ENCODE measurements at places on chromosomes 7 and 10.

- DNase-seq = no peak
These were observed 22.7 kb downstream of the AVPI1 start for GRCh38 chr10:97664282-97664850.

- DNase-seq = no peak
These were observed 411.2 kb upstream of the KLF6 start for GRCh38 chr10:4196183-4196582.

DNA sequence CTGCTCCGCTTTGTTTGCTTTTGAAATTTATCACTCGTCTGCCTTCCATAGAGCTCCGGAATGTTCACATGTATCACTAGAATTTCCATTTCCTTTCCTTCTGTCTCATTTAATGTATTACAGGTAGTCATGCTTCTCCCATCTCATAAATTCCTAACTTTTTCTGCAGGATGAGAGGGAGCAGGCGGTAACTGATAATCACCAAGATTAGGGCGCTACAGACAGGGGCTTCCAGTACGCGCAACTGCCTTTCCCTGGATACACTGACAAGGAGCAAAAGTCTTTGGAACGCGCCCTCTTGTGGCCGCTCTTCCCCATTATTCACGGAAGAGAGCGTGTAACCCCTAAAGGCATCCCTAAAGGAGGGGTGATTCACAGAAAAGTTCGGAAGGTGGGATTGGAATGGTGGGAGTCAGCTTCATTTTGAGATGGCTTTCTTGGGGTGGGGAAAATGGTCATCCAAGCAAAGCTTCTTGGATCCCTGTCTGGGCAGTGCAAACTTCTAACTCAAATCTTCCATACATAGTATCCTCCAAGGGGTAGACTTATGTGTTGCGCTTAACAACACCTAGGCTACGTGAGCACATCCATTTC is 6.5 kb downstream of the INHBA start:
- DNase-seq = no peak

DNA sequence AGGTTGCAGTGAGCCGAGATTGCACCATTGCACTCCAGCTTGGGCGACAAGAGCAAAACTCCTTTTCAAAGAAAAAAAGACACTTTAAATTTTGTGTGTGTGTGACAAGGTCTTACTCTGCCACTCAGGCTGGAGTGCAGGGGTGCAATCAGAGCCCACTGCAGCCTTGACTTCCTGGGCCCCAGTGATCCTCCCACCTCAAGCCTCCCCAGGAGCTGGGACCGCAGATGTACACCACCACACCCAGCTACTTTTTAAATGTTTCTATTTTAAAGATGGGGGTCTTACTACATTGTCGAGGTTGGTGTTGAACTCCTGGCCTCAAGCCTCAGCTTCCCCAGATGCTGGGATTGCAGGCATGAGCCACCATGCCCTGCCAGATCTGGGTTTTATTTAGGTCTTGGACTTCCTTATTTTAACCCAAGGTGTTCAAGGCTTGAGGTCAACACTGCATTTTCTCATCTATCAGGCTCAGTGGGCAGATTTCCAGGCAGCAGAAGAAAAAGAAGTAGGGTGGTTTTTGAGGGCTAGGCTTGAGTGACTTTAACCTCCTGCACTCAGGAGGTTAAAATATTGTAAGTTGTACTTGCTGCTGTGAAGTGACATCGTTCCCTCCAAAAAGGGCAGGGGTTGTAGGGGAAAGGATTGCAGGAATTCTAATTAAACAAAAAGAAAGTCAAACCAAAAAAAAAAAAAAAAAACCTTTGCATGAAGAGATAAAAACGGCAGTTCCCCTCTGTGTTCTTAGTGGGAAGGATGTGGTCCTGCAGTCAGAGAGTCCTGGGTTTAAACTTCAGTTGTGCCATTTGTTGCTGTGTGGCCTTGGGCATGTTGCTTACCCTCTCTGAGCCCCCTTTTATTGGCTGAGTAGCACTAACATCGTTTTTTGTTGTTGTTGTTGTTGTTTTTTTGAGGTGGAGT is 71.5 kb downstream of the CARD11 start:
- DNase-seq = no peak

GRCh38 chr7:39509436-39509835 is 56.8 kb upstream of the YAE1 start:
- DNase-seq = no peak

DNA sequence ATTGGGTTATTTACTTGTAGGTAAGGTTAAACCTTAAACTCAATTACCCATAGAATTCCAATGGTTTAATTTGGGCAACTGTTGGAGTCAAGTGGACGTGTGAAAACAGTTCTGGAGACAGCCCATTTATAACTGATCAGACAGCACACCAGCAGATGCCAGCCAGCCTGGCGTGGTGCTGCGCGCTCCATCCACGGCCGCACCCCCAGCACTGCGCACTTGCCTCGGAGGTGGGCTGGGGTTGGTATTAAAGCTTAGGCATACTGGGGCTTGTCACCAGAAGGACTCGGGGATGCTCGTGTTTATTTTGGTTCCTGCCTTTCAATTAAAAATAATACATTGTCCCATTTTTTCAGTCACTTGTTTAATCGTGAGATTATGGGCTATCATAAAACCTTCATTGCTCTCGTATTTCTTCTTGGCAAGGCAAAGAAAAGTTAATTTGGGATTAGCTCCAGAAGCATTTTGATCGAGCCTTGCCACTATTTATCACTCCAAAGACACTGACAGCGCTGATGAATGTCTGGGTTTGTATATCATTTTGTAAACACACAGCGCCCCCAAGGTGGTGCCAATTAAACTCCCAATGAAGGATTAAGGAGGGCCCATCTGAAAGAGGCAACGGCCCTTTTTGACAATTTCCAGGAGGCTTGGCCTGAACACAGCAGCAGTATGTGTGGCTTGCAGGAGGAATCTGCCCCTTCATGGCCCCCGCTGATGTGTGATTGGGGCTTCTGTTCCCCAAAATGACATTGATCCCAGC is 204.5 kb upstream of the CXCL12 start:
- DNase-seq = no peak

GRCh38 chr10:128067691-128068397 is 58.4 kb downstream of the MKI67 start:
- no peak for DNase-seq

- peak; percentile 25 for DNase-seq
These were observed 40.4 kb downstream of the PROSER2 start for GRCh38 chr10:11863353-11864109.

- DNase-seq = no peak
These were observed 290.4 kb downstream of the IPMK start for GRCh38 chr10:57977262-57977661.

- no peak for DNase-seq
These were observed 25.9 kb upstream of the CDK13 start for GRCh38 chr7:39924122-39924521.

- no peak for DNase-seq
These were observed 123.7 kb downstream of the TACC2 start for GRCh38 chr10:122112625-122113160.

- DNase-seq = no peak
These were observed 319.8 kb downstream of the GATA3 start for GRCh38 chr10:8374334-8374733.

- no peak for DNase-seq
These were observed 2.8 kb downstream of the BCAP29 start for GRCh38 chr7:107582875-107583274.

DNA sequence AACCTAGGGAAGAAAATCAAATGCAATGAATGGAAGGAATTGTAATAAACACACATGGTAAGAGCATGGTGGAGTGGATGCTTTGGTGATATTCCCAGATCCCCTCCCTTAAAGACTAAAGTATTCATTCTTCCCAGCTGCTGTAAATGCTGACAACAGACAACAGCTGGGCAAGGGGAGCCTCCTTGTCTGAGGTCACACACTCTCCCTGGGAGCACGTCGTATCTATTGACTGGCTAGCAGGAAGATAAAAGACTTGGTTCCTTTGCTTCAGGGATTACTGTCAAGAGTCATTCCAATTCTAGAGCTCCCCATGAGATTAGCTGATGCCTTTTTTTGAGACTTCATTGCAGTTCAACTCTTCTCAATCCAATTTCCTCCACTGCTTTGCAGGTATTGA is 443.5 kb upstream of the ETV1 start:
- no peak for DNase-seq

GRCh38 chr10:21505711-21506278 is 19.7 kb downstream of the SKIDA1 start:
- DNase-seq = no peak

GRCh38 chr10:10330418-10330817 is 687.3 kb upstream of the CELF2 start:
- DNase-seq = no peak

DNA sequence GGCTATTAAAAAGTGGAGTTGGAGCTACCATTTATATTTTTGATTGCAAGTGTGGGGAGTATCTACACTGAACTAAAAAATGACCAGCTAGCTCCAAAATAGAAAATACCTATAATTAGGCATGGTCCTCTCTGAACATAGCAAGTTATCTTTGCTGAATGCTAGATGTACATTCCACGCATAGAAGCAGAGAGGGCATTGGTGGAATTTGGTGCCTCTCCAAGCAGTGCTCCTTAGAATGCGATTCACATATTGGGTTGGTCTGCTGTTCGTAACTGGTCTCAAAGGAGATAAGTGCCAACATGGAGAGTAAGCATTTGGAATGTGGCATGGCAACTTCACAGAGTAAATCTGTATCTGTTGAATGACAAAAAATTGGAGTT is 196.2 kb downstream of the PTN start:
- DNase-seq = no peak

GRCh38 chr7:96401200-96401599 is 79.3 kb upstream of the SLC25A13 start:
- DNase-seq = no peak

DNA sequence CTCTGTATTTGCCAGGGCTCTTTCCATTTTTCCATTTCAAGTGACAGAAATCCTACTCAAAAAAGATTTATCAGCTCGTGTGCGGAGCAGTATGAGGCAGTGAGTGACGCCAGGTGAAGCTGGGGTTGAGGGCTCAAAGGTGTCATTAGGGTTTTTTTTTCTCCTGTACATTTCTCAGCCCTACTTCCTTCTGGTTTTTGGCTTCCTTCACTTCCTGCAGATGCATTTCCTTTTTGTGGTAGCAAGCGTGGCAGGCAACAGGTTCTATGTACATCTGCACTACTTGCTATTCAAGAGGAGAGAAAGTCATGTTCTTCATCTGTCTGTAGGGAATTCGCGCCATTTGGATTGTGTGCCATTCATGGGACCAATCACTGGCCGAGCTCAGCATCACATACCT is 52.8 kb upstream of the AOAH start:
- DNase-seq = no peak

DNA sequence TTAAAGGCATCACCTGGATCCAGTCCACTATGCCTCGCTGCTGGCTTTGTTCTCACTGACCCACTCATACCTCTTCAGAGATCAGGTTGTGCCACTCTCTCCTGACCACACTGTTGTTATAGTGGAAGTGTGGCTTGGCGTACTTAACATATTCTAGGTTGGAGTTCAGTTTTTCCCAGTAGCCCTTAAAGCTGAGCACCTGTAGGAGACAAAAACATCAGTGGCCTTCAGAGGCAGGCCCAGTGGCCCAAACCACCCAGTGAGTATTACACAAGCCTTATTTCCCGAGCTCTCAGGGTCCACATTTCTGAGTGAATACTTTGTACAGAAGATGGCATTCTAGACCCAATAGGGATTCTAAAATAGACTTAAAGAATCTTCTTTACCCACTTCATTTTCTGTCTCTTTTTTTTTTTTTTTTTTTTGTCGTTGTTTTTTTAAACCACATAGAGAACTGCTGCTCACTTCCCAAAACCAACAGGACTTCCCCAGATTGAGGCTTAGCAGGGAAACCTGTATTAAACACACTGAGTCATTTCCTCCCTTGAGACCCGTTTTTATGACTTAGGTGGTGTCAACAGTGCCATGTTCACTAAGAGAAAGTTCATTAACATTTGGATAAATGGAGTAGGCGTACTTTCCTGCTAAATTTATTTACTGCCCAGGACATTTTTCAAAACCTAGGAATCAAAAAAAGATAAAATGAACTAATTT is 85.8 kb downstream of the GSAP start:
- no peak for DNase-seq

DNA sequence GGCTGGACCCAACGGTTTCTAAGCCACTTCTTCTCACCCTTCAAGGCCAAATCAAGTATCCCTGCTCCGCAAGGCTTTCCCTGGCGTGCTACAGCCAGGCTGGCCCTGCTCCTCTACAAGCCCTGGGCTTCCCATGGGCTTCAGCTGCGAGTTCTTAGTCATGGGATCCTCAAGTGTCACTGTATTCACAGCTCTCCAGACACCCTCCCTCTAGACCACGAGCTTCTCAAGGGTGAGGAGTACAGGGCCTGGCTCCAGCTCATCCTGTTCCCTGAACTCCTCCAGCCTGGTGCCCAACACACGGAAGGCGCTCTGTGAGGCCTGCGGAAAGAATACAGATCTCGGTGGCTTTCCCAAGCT is 38.8 kb downstream of the FAM53B start:
- no peak for DNase-seq

DNA sequence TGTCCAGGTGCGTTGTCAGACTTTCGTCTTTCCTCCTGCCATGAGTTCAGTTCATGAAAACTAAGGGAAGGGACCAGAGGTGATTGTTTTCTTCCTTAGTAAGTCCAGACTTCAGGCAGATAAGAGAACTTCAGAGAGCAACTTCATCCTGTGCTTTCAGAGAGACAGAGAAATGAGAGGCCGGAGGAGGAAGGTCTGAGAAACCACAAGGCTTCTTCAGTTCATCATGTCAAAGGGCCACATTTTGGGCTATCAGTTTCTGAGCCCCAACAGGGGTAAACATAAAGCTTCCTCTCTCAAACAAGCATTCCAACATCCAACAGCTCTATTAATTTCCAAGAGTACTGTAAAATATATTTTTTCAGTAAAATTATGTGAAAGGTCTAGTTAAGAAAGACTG is 668.4 kb upstream of the NRP1 start:
- no peak for DNase-seq

DNA sequence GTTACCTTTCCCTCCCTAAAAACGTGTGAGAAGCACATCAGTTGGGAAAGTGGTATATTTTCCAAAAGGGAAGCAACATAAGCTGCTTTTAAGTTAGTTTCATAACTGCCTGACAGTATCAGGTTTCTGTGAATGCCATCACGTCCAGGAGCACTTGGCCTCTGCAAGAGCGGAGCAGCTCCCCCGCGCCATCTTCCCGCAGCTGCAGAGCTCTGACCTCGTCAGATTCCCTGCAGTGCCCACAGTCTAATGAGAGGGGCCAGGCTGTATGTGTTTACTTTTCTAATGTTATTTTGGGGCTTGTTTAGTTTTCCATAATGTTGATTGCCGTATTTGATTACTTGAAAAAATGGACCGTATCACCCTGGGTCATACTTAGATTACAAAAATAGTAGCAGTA is 74.2 kb downstream of the MGMT start:
- DNase-seq = no peak

- no peak for DNase-seq
These were observed 154.9 kb upstream of the COL1A2 start for GRCh38 chr7:94239661-94240234.

DNA sequence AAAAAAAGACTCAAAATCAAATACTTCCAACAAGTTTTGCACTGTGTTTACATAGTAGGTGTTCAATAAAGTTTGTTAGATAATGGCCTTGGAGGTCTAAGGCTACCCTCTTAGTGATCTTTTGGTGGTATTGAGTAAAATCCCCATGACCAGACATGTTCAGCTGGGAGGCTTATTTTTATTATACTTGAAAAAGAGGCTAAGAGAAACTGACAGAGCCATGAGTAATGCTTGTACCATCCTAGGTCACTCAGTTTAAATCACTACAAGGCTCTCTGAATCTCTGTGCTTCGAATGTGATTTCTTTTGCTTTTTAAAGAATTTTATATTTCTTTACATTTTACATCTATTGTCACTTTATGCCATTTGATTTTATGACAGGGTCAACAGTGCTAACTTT is 90.5 kb downstream of the TWIST1 start:
- no peak for DNase-seq
